ENCODE measurements at places on chromosomes 2 and 18.

- no peak for DNase-seq
These were observed 53.4 kb downstream of the FN1 start for GRCh38 chr2:215382480-215382879.

DNA sequence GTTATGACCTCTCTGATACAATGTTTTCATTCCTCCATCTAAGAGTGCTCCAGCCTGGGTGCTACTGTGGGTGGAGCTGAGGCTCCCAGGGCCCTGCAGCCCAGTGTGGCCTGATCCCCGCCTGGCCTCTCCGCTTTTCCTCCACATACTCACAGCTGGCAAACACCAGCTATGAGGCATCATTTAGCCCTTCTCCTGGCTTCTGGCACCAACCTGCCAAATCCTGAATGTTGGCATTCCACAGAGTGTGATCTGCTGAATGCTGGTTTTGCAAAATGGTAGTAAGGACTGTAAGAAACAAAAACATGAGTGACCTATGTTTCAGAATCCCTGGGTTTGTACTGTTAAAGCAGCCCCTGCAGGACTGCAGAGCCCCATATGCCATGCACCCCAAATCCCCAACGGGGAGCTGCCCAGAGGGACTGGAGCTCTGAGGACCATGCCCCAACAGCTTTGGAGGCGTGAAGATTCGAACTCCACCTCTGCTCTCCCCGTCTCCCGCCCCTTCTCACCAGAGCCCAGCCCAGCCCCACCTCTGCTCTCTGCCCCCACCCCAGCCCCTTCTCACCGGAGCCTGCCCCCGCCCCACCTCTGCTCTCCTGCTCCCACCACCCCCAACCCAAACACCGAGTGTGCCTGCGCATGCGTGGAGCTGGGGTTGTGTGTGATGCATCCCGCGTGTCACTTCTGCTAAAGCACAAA, 4.2 kb downstream of the SLC66A2 start:
- no peak for DNase-seq

DNA sequence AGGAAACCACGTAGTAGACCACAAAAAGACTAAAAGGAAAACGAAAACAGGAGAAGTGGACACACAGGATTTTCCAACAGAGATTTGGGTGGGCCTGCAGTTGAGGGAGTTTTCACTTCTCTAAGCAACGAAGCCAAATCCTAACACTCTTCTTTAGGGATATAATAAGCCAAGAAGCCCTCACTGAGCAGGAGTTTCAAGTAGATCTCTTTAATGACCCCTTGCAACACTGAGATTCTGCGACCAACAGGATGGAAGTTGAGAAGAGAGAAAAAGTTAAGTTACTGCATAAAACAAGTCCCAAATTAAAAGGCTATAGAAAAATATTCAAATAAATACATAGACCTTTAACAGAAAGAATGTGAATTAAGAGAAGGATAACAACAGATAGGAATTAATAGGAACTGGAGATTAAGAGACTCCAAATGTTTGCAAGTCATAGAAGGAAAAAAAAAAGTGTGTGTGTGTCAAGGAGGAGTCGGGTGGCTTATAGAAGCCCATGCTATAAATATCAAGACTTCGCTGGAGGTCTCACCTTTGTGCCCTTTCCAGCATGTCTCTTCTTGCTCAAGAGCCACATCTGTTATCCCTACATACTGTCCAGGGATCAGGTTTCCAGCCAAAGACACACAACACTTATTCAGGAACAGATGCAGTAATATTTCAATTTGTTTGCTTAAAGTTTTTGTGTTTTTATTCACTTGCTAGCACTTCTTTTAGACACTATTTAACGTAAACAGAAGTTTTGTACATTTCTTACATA, 69.4 kb upstream of the ARHGAP28 start:
- DNase-seq: no peak

GRCh38 chr2:56615760-56616159, 432.0 kb downstream of the CCDC85A start:
- no peak for DNase-seq
